ENCODE measurements at places on chromosomes 16 and 17.

DNA sequence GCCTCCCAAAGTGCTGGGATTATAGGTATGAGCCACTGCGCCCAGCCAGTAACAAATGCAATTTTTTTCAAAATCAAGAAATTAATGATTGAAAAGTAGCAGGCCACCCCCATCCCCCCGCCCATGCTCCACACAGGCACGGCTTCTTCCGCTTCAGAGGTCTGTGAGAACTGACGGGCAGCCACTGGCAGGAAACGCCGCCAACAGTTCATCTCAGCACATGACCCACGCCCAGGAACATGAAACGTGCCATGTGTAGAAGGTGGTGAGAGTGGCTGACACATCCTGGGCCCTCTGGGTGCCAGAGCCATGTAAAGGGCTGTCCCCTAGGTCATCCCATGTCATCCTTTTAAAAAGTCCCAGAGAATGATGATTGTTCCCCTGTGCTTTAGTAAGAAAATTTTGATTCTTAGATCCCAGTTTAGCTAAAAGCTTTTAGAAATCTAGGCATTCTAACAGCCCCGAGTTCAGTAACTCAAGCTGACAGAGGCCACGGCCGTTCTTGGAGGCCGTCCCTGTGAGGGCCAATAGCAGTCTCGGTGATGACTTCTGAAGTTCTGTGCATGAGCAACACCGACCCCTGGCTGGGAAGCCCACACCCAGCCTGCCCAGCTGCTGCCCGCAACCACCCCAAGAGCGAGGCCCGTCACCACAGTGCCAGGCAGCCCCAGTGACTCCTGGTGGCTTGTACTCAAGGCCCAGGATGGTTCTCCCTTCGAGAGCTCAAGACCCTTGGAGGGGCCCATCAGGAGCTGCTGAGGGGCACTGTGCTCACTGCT is 52.1 kb downstream of the KLHDC4 start:
- DNase-seq = no peak

DNA sequence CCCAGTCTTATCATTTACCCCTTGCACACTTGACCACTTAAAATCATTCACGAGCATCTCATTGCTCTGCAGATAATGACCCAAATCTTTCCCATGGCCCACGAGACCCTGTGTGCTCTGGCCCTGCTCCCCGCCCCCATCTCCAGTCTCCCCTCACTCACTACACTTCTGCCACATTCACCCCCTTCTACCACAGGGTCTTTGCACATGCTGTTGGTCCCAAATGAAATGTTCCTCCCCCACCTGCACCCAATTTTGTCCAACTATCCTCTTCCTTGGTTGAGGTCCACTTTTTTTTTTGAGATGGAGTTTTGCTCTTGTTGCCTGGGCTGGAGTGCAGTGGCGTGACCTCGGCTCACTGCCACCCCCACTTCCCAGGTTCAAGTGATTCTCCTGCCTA is 39.2 kb downstream of the CCDC42 start:
- no peak for DNase-seq

GRCh38 chr17:76051561-76051960 is 20.8 kb downstream of the SRP68 start:
- DNase-seq = no peak

GRCh38 chr16:85888405-85889331 is 10.3 kb upstream of the IRF8 start:
- no peak for DNase-seq

GRCh38 chr16:57824888-57825287 is 22.6 kb upstream of the KIFC3 start:
- no peak for DNase-seq
